Tibial nerve (tissue), 4 donors: ENCODE measurements at places on chromosomes 6 and 20. TPM values are rescaled to one million over a fixed set of nuclear protein-coding genes. Genes with fewer than 3 reads are reported as not detected.

- peaks cover 51% of the 10 kb centered on the region for H3K4me1 ChIP-seq
- H3K27ac ChIP-seq: peak overlapping the region; percentile 8
- no peak for DNase-seq
- H3K4me3 ChIP-seq: no peak overlapping the region
- H3K27me3 ChIP-seq: no peaks in the 10 kb centered on the region
- no peaks in the 10 kb centered on the region for H3K36me3 ChIP-seq
Measured at GRCh38 chr20:47330933-47331708, 25.4 kb downstream of the ZMYND8 start.

- H3K27ac ChIP-seq: no peak overlapping the region
- H3K27me3 ChIP-seq: no peaks in the 10 kb centered on the region
- no peak for DNase-seq
- peaks cover 4% of the 10 kb centered on the region for H3K4me1 ChIP-seq
Measured at GRCh38 chr6:150377211-150377781, 8.5 kb downstream of the IYD start.

MTFR2 gene
- total RNA-seq: not detected

DNA sequence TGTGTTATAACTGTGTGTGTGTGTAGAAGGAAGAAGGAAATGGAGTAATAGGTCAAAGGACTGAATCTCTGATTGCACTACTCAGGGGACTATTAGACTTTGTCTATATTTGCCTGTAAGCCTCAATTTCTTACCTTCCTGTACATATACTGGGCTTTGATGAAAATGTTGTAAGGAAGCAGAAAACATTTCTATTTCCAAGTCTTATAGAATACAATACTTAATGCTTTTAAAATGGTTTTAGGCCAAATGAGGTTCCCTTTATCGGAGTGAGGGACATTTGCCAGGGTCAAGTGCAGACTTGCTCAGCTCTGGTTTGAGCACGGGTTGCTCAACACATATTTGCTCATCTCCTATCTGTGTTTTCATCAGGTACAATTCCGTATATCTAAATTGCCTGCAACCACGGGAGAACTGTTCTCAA, 28.3 kb downstream of the MEP1A start:
- H3K36me3 ChIP-seq: no peaks in the 10 kb centered on the region
- no peaks in the 10 kb centered on the region for H3K4me1 ChIP-seq
- no peaks in the 10 kb centered on the region for H3K27me3 ChIP-seq

DNA sequence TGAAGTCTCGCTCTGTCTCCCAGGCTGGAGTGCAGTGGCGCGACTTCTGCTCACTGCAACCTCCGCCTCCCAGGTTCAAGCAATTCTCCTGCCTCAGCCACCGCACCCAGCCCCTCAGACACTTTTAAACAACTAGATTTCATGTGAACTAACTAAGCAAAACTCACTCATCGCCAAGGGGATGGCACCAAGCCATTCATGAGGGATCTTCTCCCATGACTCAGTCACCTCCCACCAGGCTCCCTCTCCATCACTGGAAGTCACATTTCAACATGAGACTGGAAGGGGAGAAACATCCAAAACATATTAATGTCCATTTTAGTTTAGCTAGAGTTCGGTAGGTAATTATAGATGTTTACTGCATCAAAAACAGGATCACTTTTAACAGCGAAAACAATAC, 95.9 kb upstream of the PRL start:
- no peak overlapping the region for H3K27ac ChIP-seq
- no peak overlapping the region for H3K4me3 ChIP-seq
- DNase-seq: no peak

SIRPA gene
- 36.8 TPM for total RNA-seq

DNA sequence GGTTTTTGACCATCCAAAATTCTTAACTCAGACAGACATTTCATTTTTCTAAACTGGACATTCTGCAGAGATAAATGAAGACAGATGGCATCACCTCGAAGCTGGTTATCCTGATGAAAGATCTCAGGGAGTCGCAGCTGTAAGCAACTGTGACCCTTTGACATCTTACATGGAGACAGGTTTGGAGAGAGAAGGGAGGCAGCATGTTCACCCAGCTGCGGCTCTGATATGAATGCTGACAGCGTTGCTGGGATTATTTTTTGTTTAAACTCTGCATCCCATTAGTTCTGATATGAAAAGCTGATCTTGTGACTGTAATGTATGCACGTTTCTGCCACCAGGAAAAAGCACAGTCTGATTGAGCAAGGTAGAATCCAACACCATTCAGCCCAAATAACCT, 89.4 kb downstream of the C6orf118 start:
- no peaks in the 10 kb centered on the region for H3K4me1 ChIP-seq
- no peaks in the 10 kb centered on the region for H3K27me3 ChIP-seq
- no peak overlapping the region for H3K27ac ChIP-seq
- H3K4me3 ChIP-seq: no peak overlapping the region
